ENCODE measurements at places on chromosomes 6 and 20. TPM values are rescaled to one million over a fixed set of nuclear protein-coding genes. Genes with fewer than 3 reads are reported as not detected.

DNA sequence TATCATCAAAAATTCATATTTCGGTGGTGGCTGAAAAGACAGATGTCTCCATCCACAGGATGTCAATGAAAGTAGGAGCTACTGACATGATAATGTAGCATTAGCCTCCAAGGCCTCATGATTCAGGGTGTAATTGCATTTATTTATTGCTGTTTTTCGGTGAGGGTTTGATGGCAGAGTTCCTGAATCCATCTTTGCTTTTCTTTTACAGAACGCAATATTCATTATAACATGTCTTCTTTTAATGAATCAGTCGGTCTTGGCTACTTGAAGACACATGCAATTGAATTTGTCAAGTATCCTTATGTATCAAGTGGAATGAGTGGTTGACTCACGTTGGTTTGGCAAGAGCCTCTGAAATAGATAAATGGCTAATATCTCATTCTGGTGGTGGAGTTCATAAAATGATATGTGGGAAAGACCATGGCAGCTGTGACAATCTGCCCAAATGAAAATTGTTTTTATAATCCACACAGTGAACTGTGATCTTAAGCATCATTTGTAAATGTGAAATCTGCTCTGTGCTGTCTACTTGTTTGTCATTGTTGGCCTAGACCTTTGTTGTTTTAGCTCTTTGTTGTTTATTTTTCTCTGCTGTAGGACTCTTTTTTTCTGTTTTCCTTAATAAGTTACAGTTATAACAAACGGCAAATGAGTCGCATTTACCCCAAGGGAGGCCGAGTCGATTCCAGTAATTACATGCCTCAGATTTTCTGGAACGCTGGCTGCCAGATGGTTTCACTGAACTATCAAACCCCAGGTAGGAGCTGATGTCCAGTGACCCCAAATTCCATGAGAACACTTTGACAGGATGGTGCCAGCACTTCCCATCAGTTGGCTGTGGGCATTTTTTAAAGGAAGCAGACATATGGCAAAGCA is 105.7 kb upstream of the LAMP5 start:
- H3K4me1 ChIP-seq: no peaks in the 10 kb centered on the region
- H3K27me3 ChIP-seq: no peaks in the 10 kb centered on the region
- H3K36me3 ChIP-seq: no peaks in the 10 kb centered on the region
- H3K4me3 ChIP-seq: no peak overlapping the region

ZNF165 gene
- 0.30 TPM for total RNA-seq

PCSK2 gene
- 1.0 TPM for total RNA-seq

- H3K36me3 ChIP-seq: no peaks in the 10 kb centered on the region
- H3K4me3 ChIP-seq: no peak overlapping the region
- H3K27me3 ChIP-seq: no peaks in the 10 kb centered on the region
- H3K4me1 ChIP-seq: no peaks in the 10 kb centered on the region
- DNase-seq: no peak
- H3K27ac ChIP-seq: no peak overlapping the region
Observed at GRCh38 chr6:38319256-38320212, 320.2 kb downstream of the BTBD9 start.

GRCh38 chr20:4763261-4763660 is 41.6 kb downstream of the PRND start:
- H3K27ac ChIP-seq: no peak overlapping the region
- peaks cover 5% of the 10 kb centered on the region for H3K27me3 ChIP-seq
- no peak overlapping the region for H3K4me3 ChIP-seq
- no peak for DNase-seq
- no peaks in the 10 kb centered on the region for H3K36me3 ChIP-seq

GRCh38 chr20:44790638-44791393 is 19.5 kb downstream of the RIMS4 start:
- no peak overlapping the region for H3K4me3 ChIP-seq
- no peaks in the 10 kb centered on the region for H3K36me3 ChIP-seq
- no peak overlapping the region for H3K27ac ChIP-seq
- H3K27me3 ChIP-seq: no peaks in the 10 kb centered on the region
- DNase-seq: no peak
- no peaks in the 10 kb centered on the region for H3K4me1 ChIP-seq

- no peak for DNase-seq
- H3K4me3 ChIP-seq: no peak overlapping the region
- peaks cover 60% of the 10 kb centered on the region for H3K36me3 ChIP-seq
- no peak overlapping the region for H3K27ac ChIP-seq
- no peaks in the 10 kb centered on the region for H3K4me1 ChIP-seq
Observed at GRCh38 chr20:1927217-1927616, 32.0 kb downstream of the SIRPA start.

EGFL8 gene
- total RNA-seq: 253 TPM

DNA sequence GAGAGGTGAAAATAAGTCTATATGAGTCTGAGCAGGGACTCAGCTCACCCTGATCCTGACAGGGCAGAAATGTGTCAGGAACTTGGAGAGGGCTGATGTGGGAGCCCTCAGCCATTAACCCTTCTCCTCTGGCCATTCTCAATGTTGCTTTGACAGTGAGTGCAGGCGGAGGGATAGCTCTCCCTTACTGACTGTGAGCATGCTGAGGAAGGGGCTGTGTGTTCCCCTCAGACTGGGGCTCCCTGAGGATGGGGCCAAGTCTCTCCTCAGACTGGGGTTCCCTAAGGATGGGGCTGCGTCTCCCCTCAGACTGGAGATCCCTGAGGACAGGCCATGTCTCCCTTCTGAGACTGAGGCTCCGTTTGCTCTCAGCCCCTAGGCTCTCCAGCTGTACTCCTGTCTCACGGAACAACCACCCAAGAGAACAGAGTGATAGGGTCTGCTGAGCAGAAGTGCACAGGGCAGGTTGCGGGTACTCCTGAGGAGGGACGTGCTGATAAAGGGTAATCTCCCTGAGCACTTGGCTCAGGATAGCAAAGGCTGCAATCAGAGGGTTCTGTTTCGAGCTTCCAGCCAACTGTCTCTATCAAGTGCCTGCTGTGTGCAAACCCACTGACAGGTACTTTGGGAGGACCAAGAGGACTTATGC is 141.0 kb downstream of the MRPL14 start:
- no peaks in the 10 kb centered on the region for H3K36me3 ChIP-seq
- no peak for DNase-seq
- H3K27ac ChIP-seq: no peak overlapping the region
- no peak overlapping the region for H3K4me3 ChIP-seq
- H3K4me1 ChIP-seq: no peaks in the 10 kb centered on the region

DNA sequence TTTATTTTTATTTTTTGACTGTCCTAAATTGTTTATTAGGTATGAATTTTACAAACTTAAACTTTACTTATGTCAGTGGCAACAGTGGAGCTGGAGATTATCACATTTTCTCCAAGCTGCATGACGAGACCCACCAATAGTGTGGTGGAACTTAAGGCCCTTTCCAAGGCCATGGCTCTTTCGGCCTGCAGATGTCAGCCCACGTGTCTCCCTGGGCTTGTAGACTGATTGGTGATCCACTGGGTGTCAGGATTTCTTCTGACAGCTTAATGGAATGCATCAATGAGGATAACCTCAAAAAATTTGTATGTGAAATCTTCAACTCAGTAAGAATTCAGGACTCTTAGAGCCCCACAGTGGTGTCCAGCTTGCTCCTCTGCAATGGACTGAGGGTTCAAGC is 32.3 kb upstream of the OVOL2 start:
- no peak overlapping the region for H3K4me3 ChIP-seq
- no peak overlapping the region for H3K27ac ChIP-seq

DNA sequence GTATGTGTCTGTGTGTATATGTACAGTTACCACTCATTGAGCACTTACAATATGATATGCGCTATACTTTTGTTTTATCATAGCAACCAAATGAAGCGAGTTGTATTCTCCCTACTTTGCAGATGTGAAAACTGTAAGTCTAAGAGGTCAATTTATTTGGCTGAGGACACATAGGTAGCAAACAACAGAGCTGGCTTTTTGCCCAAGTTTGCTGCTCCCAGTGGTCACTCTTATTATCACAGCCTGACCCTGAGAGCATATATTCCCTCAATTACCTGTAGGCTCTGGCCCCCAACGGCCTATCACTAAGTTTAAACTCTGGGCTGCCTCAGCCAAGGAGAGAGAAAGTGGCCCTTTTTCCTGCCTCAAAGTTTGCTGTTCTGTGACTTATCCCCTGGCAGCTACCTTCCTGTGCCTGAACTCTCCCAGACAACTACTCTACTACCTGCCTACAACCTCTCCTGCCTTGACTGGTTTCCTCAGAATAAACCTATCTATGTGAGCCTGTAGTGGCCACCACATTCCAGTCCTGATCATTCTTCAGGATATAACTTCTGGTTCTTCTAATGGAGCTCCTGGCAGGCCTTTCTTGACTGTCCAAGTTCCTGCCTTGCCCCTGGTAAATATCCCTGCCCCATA is 221.8 kb downstream of the FRK start:
- no peak overlapping the region for H3K27ac ChIP-seq
- H3K4me1 ChIP-seq: no peaks in the 10 kb centered on the region
- no peak overlapping the region for H3K4me3 ChIP-seq
- DNase-seq: no peak
- no peaks in the 10 kb centered on the region for H3K36me3 ChIP-seq
- H3K27me3 ChIP-seq: no peaks in the 10 kb centered on the region

BPIFA1 gene
- total RNA-seq: not detected

DNA sequence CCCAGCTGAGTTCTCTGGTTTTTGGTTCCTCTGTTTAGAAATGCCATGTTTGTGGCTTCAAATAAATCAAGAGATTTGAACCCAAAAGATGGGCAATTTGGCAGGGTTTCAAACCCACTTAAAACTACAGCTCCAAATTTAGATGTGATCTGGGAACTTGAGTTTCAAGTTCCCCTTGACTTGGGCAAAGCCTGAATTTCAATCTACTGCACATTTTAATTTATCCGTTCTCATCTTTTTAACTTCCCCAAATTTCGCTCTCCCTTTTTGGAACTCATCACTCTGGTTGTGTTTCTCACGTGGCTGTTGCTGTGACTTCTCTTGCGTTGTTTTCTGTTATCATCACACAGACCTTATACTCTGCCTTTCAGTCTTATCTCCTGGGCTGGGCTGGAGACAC is 230.9 kb downstream of the CDC5L start:
- H3K27me3 ChIP-seq: no peaks in the 10 kb centered on the region
- H3K36me3 ChIP-seq: no peaks in the 10 kb centered on the region
- DNase-seq: no peak
- no peak overlapping the region for H3K27ac ChIP-seq
- H3K4me3 ChIP-seq: no peak overlapping the region

- no peak overlapping the region for H3K27ac ChIP-seq
- H3K36me3 ChIP-seq: no peaks in the 10 kb centered on the region
- H3K4me1 ChIP-seq: no peaks in the 10 kb centered on the region
- no peaks in the 10 kb centered on the region for H3K27me3 ChIP-seq
- H3K4me3 ChIP-seq: no peak overlapping the region
- no peak for DNase-seq
Observed at GRCh38 chr6:74690365-74690764, 515.5 kb downstream of the COL12A1 start.

DNA sequence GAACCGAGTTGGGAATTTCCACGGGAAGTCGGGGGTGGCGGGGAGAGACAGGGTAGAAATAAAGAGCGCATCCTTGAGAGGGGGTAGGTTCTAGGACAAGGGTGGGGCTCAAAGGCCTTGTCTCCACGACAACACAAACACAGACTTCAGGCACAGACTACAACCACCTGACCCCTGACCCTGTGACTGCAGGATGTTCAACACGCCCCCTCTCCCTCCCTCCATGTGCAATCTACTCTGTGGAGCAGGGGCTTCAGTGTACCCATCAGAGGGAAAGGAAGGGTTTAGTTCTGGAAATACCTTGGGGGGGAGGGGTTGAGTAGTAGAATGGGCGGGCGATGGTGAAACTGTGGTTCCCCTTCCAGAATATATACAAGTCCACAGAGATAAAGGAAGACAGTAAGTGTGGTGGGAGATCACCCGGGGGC is 651 bp upstream of the TAPBP start:
- peak; percentile 80 for DNase-seq
- peaks cover 49% of the 10 kb centered on the region for H3K4me1 ChIP-seq
- H3K4me3 ChIP-seq: peak overlapping the region; percentile 88
- no peaks in the 10 kb centered on the region for H3K27me3 ChIP-seq

DNA sequence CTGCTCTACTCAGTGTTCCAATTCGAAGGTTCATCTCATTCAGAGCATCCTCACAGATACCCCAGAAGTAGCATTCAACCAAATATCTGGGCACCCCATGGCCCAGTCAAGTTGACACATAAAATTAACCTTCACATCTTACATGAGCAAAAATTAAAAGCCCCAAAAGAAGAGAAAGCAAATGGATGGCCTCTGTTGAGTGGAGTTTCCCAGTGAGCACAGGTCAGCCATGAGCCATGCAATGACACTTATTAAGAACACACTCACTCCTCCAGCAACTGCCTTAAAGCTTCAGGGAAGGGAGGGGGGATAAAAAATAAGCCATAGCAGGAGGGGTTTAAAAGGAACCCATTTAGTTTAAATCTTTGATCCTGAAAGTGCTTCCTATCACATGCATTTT is 14.6 kb upstream of the THBS2 start:
- H3K36me3 ChIP-seq: no peaks in the 10 kb centered on the region
- peak overlapping the region; percentile 67 for H3K27ac ChIP-seq

MYCT1 gene
- total RNA-seq: 31.2 TPM

DNA sequence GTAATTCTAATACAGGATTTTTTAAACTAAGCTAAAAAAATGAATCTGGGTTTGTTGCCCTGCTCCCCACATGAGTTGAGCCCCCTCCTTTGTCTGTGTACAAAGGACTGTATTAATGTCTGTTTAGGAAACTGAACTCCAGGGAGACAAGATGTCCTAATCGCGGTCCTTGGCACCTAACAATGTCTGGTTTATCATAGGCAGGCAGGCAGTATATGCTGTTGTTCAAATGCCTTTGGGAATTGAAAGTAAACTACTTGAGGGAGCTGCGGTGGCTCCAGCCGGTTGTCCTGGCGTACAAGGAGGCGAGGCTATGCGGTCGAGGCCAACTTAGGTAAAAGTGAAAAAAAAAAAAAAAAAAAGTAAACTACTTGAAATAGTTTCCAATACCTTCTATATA is 98.5 kb downstream of the TULP4 start:
- no peak overlapping the region for H3K4me3 ChIP-seq
- no peaks in the 10 kb centered on the region for H3K36me3 ChIP-seq

DNA sequence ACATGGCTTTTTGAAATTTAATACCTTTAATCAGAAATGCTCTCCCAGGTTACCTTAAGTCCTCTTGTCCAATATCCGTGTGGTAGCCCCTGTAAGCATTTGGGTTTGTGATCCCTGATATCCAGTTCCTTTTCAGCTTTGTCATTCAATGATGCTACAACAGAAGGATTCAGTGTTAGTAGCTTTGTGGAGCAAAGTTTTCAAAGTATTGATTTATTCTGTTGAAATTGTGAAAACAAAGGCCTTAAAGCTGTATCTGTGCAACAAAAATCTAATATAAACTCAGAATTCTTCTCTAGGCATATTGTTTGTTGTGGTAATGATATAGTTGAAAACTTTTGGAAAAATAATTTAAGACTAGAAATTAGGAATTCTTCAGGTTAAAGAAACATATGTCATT is 91.9 kb downstream of the ADGRB3 start:
- no peak overlapping the region for H3K4me3 ChIP-seq
- H3K27me3 ChIP-seq: no peaks in the 10 kb centered on the region
- no peak for DNase-seq
- H3K4me1 ChIP-seq: no peaks in the 10 kb centered on the region
- H3K36me3 ChIP-seq: no peaks in the 10 kb centered on the region
- no peak overlapping the region for H3K27ac ChIP-seq

PROKR2 gene
- not detected for total RNA-seq

Measured in tibial nerve (tissue), 4 donors.